ENCODE measurements at places on chromosomes 16 and 17.

DNA sequence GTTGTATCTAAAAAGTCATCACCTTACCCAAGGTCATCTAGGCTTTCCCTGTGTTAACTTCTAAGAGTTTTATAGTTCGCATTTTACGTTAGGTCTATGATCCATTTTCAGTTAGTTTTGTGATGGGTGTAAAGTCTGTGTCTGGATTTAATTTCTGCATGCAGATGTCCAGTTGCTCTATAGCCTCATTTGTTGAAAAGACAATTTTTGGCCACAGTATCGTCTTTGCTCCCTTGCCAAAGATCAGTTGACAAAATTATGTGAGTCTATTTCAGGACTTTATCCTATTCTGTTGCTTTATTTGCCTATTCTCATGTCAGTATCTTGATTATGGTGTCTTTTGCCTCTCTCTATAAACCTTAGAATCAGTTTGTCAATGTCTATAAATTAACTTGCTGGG is 85.1 kb downstream of the METRNL start:
- no peak for DNase-seq

- no peak for DNase-seq
Observed at GRCh38 chr16:54283725-54284318, 2.8 kb downstream of the IRX3 start.

DNA sequence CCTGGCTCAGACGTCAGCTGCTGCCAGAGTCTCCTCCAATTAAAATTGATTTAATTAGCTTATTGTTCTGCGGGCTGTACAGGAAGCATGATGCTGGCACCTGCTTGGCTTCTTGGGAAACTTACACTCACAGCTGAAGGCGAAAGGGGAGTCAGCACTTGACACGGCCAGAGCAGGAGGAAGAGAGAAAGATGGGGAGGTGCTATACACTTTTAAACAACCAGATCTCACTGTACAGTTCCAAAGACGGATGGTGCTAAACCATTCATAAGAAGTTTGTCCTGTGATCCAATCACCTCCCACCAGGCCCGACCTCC is 1.4 kb upstream of the PRDM7 start:
- DNase-seq = peak; percentile 32

DNA sequence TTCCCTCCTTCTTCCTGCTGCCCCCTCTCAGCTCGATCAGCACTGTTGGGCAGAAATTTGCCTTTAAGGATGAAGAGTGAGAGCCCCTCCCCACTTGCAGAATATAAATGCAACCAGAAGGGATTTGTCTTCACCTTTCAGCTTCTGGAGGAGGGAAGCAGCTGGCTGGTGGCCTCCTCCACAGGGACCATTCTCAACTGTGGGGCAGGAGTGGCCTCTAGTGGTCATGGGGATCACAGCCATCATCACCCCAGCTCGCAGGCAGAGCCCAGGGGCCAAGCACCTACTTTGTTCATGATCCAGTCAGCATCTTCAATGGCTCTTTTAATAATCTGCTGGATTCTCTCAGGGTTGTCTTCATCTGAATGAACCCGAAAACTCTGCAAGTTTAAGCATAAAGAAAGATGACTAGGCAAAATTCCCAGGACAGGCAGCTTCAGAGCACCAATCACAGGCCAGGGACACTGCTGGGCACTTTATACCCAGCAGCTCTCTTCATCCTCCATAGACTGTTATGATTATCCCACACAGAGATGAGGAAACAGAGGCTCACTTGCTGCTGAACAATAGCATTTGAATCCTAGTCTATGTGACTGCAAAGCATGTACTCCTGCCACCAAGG is 13.1 kb downstream of the LYRM9 start:
- DNase-seq = peak; percentile 52

DNA sequence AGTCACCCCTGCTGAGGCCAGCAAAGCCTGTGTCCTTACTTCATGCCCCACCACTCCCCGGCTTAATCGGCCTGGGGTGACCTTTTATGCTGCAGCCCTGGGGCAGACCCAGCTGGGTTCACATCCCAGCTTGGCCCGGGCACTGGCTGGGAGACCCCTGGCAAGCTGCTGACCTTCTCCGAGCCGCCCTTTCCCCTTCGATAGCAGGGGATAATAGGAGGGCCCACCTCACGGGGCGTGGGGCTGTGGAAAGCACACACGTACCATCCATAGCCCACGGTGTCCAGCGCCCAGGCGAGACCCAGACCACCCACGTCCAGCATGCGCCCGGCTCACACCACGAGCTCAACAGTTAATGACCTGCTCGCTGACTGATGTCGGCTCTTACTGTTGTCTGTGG is 26.8 kb downstream of the TBC1D16 start:
- DNase-seq = no peak
